Activated T-helper 1 cell treated with anti-CD3 and anti-CD28 coated beads, Interleukin-12 subunit alpha, Interleukin-12 subunit beta, Interleukin-2, Interleukin-4 antibody, amounts not matched to agents 30 ng/mL and 10 ng/mL and 1 ng/mL, durations not matched to agents 14 hours and 24 hours and 36 hours (primary cell): ENCODE measurements at places on chromosomes 13 and 19. TPM values are rescaled to one million over a fixed set of nuclear protein-coding genes. Genes with fewer than 3 reads are reported as not detected.

GRCh38 chr19:58518256-58519086, 1.1 kb downstream of the ZBTB45 start:
- DNase-seq, result no peak

The KIR3DL2 gene
- total RNA-seq, result 0.65 and 1.1 TPM in 2 replicates

- no peak for DNase-seq
Measured at GRCh38 chr13:102227741-102228140, 174.1 kb downstream of the FGF14 start.

DNA sequence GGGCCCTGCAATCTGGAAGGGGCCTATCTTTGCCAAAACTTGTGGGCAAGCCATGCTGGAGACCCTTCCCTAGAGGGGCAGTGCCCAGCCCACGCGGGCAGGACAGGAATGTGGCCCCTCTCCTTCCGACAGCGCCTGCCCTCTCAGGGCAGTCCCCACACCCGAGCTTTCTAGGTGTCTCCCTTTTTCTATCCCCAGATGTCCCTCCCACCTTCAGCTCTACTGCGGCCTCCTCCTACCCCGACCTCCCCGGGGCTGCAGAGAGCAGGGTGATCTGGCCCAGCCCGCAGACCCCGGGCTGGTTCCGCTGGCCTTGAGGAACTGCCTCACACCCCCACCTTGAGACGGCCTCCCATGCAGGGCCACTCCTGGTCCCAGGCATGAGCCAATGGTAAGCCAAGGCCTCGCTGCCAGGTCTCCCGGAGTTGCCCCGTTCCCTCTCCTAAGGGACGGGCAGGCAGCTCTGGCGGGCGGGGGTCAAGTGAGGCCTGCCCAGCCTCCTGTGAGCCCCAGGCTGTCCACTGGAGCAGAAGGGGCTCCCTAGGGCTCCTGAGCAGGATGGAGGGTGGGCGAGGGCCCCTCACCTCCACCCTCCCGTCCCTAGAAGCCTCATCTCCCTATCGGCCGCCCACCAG, 39.7 kb downstream of the KLF2 start:
- no peak for DNase-seq

The PAK4 gene
- total RNA-seq, result 18.5 and 19.9 TPM in 2 replicates

DNA sequence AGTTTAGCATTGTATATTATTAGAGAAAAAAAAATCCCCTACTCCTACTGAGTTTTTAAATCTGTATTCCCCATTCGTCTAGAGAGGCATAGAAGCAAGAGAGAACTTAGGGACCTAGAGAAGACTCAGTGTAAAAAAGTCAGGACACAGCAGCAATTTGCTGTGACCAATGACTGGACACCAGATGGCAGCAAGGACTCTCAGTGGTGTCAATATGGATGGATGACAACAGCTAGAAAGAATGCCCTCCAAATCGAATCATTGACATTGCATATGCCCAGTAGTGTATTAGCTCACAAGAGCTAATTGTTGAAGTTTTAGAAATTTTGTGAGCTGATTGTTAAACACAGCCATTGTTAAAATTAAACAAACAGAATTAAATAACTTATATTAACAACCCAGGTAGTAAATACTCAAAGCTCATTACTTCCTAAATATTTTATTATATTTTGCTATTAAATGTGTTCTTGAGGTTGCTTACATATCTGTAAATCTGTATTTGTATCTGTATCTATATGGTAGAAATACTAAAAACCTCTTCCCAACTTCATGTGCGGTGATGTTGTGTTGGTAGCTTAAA, 43.9 kb downstream of the SIAH3 start:
- DNase-seq, result no peak

DNA sequence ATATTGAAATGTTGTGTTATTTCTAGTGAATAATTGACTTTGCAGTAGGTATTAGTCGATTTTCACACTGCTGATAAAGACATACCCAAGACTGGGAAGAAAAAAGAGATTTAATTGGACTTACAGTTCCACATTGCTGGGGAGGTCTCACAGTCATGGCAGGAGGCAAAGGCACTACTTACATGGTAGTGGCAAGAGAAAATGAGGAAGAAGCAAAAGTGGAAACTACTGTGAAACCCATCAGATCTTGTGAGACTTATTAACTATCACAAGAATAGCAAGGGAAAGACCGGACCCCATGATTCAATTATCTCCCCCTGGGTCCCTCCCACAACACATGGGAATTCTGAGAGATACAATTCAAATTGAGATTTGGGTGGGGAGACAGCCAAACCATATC, 9.9 kb upstream of the C5AR2 start:
- no peak for DNase-seq

The FGF9 gene
- 0.23 and 0.47 TPM in 2 replicates for total RNA-seq

The ATP1A3 gene
- total RNA-seq, result 0.93 and 1.4 TPM in 2 replicates

DNA sequence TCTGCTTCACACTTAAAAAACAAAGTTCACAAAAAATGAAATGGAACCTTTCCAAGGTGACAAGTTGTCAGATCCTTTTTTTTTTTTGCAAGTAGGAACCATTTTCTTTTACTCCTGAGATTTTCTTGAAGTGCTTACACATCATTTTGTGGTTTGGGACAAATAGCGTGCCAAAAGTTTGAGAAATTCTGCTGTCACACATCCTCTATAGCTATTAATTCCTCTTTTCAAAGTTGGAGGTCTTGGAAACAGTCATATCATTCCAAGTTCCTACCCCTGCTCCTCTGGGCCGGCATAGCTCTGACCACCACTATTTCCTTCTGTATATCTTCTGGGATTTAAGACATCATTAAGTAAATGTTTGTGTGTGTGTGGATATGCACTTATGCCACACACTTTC, 421.6 kb upstream of the SLC10A2 start:
- DNase-seq, result no peak

DNA sequence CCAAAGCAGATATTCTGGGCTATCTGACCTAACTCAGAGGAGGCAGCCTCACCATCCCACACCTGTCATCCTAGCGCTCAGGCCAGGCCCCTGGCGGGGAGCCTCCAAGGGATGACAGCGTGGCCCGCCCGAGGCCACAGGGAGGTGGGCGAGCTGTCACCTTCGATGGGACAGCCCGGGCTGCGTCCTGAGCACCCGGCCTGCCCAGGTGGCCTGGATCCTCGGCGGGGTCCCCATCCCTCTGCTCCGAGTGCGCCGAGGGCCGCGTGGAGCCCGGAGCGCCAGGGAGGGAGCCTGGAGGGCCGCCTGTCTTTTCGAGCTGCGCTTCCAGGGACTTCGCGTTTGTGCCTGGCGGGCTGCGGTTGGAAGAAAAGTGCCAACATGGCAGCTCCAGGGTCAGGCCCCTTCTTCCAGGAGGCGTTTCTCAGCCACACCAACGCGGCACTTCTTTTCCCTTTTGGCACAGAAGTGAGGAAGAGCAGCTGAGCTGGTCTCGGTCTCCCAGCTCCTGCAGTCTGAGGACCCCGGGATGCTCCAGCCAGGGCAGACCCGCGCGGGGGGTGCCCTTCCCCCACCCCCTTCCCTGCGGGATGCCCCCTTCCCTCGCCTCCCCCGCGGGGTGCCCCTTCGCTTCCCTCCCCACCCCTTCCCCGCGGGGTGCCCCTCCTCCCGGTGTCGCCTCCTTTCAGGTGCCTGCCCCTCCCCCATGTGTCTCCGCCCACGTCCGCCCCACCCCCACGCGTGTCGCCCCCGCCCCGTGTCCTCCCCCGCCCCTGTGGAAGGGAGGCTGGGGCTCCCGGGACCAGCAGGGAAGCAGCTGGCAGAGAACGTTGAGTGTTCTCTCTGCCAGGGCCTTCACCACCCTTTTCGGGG, 42.3 kb downstream of the GJA3 start:
- DNase-seq, result no peak

- no peak for DNase-seq
Measured at GRCh38 chr19:18377026-18377425, 8.9 kb upstream of the GDF15 start.

DNA sequence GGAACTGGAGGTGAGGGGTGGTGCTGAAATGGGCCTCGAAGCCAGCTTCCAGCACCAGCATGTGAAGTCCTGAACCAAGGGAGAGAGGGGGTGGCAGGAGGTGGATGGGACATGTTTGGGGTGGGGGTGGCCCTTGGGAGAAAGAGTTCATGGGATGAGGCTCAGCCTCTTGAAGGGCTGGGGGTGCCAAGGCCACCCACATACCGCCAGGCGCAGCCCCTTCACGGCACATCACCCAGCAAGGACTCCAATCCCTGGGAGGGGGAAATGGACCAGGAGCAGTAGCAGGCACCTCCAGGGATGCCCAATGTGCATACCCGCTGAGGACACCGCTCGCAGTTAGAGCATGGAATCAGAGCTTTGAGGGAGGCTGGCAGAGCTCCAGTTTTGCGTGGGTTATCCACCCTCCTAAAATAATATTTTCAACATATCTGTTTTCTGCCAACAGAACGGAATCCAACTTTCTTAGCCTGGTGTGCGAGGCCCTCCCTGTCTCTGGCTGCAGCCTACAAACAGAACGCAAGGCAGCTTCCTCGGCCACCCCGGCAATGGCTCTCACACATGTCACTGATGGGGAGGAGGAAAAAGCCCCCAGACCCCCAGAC, 140.5 kb upstream of the VSTM2B start:
- DNase-seq, result no peak

The NECTIN2 gene
- 0.08 and 0.39 TPM in 2 replicates for total RNA-seq

The POMP gene
- 147 TPM in 2 replicates for total RNA-seq

DNA sequence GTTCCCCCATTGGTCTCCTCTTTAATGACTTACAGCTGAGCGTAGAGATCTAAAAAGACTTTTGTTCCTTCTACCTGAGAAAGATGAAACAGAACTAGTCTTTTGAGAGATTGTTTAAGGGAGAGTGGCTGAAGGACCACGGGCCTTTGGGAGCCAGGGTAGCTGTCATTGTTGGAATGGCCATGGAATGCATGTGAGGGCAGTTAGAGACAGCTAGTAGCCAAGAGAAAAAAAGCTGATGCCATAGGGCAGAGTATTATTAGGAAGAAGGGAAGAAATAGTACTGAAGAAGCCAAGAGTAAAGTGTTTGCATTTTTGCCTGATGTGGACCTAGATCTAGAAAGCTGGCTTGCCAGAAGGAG, 5.6 kb downstream of the ZNF507 start:
- no peak for DNase-seq

DNA sequence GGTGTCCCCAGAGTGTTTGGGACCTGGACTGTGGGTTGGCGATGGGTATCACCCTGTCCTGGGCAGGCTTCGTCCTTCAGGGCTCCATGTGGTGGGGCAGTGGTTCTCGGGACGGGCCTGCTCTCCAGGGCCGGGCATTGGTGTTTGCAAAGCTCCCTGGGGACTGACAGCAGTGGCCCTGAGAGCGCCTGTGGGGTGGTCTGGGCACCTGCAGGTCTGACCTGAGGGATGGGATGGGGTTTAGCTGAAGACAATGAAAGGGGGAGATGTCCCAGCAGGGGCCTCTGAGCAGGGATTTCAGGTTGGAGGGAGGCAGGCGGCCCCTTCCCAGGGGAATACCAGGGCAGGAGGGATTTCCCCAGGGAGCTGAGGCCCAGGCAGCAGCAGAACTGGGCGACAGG, 68.3 kb upstream of the MCF2L start:
- no peak for DNase-seq

DNA sequence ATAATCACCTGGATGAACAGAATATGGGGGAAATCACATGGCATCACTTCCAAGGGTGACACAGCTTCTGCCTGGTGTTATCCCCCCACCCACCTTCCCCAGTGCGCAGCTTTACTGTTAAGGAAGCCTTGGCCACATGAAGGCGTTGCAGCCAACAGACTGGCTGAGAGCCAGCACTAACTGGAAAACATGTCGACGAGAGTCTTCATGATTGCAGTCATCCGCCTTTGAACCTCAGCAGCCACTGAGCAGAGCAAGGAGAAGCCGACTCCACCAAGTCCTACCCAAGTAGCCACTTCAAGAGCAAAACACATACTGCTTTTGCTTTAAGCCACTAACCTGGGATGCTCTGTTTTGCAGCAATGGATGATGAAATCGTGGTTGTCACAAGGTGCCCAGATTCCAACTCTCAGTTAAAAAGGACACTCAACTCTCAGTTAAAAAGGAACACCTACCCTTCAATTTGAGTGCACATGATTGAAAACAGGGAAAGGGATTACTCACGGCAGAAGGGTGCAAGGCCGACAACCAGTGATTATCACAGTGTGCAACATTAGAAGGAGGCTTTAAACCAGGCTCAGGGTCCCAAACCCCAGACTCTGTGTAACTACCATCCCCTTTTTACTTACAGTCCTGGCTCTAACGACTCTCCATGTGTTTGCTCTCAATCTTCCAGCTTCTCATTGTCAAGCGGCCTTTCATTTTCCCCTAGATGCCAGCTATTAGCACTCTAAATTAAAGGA, 149.1 kb downstream of the KLF12 start:
- peak; percentile 48 for DNase-seq

The SLC7A10 gene
- total RNA-seq, result not detected in 2 replicates

DNA sequence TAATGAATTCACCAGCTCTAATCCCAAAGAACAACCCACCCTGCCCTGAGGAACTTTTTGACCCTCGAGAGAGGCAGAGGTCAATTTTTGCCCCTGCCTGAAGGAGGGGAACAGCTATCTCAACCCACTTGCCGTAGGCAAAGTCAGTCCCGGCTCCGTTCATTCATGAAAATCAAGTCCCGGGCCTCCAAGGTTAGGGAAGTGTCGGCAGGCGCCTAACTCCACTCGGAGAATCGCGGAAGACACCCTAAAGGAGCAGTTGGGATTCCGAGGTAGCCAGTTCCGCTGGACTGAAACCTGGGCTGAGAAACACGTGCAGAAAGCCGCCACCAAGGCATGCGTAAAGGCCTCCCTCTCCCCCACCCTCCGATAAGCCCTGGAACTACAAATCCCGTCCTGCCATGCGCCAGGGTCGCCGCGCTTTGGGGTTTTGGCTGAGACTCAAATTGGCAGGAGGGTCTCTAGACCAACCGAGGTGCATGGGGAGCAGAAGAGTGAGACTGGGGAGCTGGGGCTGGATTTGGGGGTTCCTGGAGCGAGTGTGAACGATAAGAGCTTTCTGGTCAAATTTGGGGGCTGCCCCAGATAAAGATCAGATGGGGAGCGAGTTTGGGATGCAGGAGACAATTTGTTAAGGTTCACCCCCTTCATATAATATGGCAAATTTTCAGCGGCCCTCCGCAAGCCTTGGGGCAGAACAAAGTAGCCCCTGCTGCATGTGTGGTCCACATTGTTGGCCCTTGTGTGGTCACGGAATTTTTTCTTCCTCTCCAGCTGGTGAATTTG, at the start of gene TNPO2:
Gene TNPO2, minus strand, starts transcription at position 292 of the 786 bp plus-strand sequence. CDS start 2,955 bp downstream, outside the sequence.
- DNase-seq, result peak; percentile 65

DNA sequence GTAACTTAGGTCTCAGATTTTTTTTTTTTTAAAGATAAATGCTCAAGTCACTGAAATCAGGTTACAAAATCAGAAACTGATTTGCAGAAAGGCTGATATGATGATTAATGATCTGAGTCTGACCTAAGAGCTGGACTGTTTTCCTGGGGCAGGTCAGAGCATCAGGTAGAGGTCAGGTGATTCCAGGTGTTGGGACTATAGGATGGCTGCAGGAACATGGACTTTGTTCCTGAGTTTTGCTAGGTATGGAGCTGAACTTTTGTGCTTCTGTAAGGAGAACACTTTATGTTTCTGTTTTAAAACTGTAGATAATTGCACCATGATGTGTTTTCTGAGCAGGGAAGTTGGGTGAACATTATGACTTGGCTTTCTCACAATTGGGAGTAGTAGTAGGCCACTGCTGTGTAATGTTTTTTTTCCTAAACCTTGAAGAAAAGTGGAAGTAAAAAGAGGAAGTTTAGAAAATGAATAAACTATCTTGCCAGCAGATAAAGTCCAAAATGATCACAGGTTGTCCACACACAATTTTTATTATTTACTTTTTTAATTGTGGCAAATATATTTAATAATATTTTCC, 297.2 kb downstream of the DCT start:
- no peak for DNase-seq

GRCh38 chr19:52601025-52601973, 31.2 kb downstream of the ZNF701 start:
- peak; percentile 89 for DNase-seq

The NLRP7 gene
- not detected in 2 replicates for total RNA-seq

- no peak for DNase-seq
Measured at GRCh38 chr19:7883105-7883504, 5.2 kb upstream of the LRRC8E start.

GRCh38 chr13:57286511-57287098, 119.6 kb downstream of the PRR20E start:
- no peak for DNase-seq
